ENCODE measurements at places on chromosomes 5 and 9. TPM values are rescaled to one million over a fixed set of nuclear protein-coding genes. Genes with fewer than 3 reads are reported as not detected.

PPP3R2 gene
- not detected for total RNA-seq

NSUN2 gene
- 81.0 TPM for total RNA-seq

SLC36A2 gene
- not detected for total RNA-seq

NMUR2 gene
- not detected for total RNA-seq

DBH gene
- not detected for total RNA-seq

FCN2 gene
- not detected for total RNA-seq

KCNT1 gene
- not detected for total RNA-seq

SPINK1 gene
- 1.1 TPM for total RNA-seq

BARHL1 gene
- total RNA-seq: not detected

ZBTB26 gene
- 2.4 TPM for total RNA-seq

IL3 gene
- total RNA-seq: not detected

PFN3 gene
- total RNA-seq: not detected

AFF4 gene
- 39.0 TPM for total RNA-seq

CENPK gene
- 4.2 TPM for total RNA-seq

SHISAL2B gene
- total RNA-seq: not detected

TMEM252 gene
- total RNA-seq: not detected

POU5F2 gene
- 0.64 TPM for total RNA-seq
